ENCODE measurements at places on chromosomes 1 and 21.
A peak's percentile ranks its signal among the peaks of the same experiment; 100 is the strongest.

- peak; percentile 57 for DNase-seq
These were observed 134.0 kb upstream of the BARHL2 start for GRCh38 chr1:90850898-90851710.

DNA sequence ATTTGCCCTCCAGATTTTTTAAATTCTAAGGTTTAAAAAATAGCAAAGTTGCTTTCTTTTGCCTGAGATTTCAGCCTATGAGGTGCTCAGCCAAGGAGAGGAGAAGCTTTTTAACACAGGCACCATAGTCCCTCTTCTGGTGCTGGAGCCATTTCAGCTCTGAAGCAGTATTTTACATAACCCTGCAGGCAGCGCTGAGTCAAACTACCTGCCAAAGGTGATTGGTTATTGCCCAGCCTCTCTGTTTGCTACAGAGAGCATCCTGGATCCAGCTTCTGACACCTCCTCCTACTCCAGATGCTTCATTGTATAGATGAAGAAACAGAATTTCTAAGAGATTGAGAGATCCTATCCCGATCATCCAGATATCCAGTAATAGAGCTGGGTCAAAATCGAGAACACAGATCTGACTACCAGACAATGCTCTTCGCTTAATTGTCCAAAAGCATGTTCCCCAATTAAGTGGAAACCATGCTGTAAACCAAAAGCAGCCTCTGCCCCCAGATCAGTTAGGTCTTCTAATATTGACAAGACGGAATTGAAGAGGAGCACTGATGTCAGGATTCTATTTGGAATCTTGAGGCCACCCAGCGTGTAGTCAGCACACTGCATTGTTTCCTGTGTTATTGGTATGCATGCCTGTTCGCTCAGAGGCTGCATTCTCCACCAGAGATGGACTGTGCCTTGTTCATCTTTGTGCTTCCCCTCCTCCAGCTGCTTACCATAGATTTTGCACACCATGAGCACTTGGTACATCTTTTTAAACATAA lies 22.1 kb downstream of the RGS8 start:
- no peak for DNase-seq

DNA sequence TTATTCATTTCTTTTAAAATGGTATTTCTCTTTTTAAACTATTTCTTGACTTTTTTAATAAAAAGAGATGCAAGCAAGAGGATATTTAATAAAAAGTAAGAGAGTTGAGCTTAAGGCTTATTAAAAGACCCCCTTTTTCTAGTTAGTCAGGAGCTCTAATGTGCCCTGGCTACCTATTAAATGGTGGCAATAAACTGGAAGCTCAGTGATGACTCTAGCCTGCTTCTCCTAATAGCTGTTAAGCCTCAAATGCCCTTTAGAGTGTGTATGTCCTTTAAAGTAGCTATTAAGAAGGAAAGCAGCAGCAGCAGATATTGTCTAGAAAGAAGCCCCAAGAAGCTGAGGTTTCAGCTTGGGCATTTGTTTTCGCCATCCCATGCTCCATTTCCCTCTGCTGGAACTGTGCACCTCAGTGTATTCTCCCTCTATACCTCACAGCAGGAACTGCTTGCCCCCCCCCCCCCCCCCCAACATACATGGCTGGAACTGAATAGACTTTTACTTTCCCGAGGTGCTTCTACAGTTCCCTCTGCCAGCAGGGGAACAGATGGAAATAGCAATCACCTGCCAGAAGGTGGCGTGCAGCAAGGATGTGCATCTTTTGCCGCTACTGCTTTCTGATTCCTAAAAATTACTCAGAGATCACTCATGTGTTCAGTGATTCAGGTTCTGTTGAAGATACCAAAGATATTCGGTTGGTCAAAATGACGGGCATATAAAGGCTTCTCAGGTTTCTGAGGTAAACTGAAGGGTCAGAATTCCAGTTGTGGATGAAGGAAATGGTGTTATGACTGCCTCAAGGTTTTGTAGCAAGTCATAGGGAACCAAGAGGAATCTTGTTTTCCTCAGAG lies 2.5 kb downstream of the RGS4 start:
- DNase-seq = peak; percentile 25

GRCh38 chr1:235098547-235098946 lies 30.1 kb downstream of the TOMM20 start:
- no peak for DNase-seq

DNA sequence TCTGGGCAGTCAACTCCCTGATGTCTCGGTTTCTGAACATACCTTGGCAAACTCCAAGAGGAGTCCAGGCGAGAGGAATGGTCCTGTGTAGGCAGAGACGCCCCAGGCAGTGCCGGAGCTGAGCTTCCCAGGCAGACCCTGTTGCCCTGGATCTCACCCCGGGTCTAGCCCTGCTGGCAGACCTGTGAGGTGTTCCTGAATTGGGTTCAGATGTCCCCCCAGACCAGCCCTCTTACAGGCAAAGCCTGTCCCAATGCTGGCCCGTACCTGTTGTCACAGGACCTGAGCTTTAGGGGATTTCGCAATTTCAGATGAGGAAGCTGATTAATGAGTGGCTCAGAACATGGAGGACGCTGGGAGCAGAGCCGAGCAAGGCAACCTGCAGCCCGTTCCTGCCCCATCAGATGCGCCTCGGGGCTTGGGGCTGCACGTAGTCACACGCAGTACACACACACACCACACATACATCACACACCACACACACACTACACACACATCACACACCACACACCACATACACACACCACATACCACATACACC lies 38.5 kb upstream of the PDE9A start:
- no peak for DNase-seq

DNA sequence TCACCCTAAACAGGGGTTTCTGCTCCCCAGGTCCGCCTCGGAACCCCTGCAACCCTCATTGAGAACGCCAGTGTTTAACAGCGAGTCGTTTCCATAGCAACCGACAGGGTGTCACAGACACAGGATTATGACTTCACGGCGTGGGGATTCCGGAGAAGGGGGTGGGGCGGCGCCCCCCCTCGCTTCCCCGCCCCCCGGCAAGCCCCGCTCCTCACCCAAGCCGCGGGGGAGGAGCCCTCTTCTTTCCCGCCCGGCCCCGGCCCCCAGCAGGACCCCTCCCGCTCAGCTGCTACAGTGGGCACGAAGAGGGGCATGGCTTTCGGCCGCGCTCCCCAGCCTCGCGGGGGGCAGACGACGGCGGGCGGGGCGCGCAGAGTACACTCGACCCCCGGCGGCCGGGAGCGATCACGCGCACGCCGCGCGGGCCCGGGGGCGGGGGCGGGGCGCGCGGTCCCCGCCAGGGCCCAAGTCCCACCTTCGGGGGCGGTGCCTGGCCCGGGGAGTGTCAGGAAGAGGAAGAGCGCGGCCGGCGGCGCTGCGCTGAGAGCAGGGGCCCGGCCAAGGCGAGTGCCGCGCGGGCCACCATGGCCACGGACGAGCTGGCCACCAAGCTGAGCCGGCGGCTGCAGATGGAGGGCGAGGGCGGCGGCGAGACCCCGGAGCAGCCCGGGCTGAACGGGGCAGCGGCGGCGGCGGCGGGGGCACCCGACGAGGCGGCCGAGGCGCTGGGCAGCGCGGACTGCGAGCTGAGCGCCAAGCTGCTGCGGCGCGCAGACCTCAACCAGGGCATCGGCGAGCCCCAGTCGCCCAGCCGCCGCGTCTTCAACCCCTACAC lies at the start of gene EFHD2:
Gene EFHD2 (plus strand): TSS at position 501 of the 835 bp plus-strand sequence. CDS start 84 bp downstream, at position 585.
- peak; percentile 74 for DNase-seq
